ENCODE measurements at places on chromosomes 6 and 20.

GRCh38 chr6:143609501-143609900 is 68.3 kb upstream of the PHACTR2 start:
- DNase-seq: no peak

GRCh38 chr6:21731411-21732031 is 138.0 kb downstream of the SOX4 start:
- DNase-seq: peak; percentile 94

DNA sequence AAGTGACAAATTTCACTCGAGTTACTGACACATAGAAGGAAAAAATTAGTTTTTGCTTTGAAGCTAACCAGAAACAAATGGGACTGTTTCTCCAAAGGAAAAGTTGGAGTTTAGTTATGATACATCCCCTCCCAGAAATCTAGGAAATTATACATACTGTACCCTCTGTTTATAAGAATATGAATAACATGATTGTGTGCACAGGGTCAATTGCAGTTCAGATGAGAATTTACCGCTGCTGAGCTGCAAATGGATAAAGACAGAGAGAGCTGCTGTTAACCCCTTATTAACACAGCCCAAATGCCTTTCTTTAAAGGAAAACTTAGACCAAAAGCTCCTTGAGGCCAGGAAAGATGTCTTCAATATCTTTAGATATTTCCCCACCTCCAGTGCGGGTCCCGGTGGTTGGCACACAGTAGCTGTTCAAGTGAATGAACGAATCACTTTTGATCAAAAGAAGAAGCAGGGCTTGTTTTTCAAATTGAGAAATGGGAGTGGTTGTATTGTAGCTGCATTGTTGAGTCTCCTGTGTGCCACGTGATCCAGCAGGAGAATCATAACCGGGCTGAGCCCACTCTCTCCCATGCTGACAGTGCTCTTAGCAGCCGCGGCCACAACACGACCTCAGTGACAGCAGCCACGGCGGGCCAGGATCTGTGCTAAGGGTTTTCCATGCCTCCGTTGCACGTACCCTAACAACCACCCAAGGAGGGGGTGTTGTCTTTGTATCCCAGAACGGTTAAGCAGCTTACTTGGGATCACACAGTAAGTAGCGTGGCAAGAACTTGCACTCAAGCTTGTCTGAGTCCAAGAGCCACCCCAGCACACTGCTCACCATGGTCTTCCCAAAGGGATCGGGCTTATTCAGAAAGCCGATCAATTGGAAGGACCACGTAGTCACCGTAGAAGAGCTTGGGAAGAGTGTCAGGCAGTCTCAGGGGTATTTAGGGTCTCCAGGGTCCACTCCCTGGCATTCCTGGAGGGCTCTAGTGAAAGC is 53.5 kb upstream of the BMP6 start:
- DNase-seq: no peak

GRCh38 chr20:46752728-46753127 is 43.3 kb downstream of the SLC2A10 start:
- DNase-seq: peak; percentile 54

GRCh38 chr20:50391444-50392137 is 118.6 kb upstream of the PTPN1 start:
- no peak for DNase-seq

Data from kidney glomerular epithelial cell (primary cell).